HFFc6 (cell line): ENCODE measurements at places on chromosomes 4 and X. TPM values are rescaled to one million over a fixed set of nuclear protein-coding genes. Genes with fewer than 3 reads are reported as not detected.

The MAB21L2 gene
- total RNA-seq = not detected in 3 replicates

The TCEAL5 gene
- total RNA-seq = not detected in 3 replicates

The ETNPPL gene
- not detected in 3 replicates for total RNA-seq

The SPANXC gene
- 76.3 TPM in 1 of 3 replicates, not detected in the others for total RNA-seq

The SEL1L3 gene
- total RNA-seq = 29.3 to 33.8 TPM (median 31.7 TPM) in 3 replicates

The ESX1 gene
- not detected in 2 replicates for total RNA-seq

The CXCL10 gene
- total RNA-seq = not detected in 3 replicates

- DNase-seq = no peak
Measured at GRCh38 chr4:126446917-126447316, 1132.2 kb downstream of the FAT4 start.

DNA sequence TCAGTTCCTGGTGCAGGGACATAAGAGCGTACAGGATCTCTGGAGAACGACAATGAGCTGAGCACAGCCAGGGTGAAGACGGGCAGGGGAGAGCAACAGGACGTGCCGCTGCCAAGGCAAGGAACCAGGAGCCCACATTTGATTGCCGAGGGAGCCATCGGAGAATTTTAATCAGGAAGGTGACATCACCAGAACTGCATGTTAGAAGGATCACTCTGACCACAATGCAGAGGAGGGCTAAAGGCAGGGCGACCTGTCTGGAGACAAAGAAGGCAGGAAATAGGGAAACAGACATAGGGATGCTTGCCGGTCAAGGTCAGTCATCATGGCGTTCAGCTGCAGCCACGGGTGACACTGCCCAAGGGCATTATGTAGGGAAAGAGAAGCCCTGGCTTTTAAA lies 81.4 kb downstream of the RBM47 start:
- DNase-seq = peak; percentile 40

DNA sequence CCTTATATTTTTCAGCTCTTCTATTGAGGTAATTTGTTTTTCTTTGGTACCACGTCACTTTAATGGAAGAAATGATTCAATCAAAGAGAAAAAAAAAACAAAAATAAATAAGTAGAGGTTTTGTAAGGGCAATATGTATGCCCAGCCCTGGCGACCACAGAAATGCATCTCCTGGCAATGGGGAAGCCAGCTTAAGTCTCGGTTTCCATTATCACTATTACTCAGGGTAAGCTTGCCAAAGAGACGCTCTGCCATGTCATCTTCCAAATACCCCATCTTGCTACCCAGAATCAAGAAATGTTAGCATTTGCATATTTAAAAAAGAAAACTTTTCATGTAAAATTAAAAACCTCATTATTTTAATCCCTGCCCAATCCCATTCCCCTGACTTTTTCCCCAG lies 68.8 kb downstream of the FAM47C start:
- DNase-seq = no peak

DNA sequence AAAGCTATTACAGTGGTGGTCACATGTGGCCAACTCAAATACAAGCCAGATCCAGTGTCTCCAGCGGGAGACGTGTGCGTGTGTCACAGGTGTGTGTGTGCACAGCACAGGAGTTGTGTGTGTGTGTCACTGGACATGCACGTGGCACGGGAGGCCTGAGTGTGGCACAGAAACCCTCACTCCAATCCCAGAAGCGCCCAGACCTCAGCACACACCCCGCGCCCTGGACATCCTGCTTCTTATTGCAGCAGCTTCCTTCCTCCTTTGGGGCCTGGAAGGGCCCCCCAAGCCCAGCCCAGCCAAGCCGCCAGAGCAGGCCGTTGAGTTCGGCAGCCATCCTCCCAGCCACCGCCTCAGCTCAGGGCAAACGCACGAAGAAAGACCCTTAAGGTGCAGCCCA lies 37.9 kb downstream of the ACOX3 start:
- DNase-seq = no peak

DNA sequence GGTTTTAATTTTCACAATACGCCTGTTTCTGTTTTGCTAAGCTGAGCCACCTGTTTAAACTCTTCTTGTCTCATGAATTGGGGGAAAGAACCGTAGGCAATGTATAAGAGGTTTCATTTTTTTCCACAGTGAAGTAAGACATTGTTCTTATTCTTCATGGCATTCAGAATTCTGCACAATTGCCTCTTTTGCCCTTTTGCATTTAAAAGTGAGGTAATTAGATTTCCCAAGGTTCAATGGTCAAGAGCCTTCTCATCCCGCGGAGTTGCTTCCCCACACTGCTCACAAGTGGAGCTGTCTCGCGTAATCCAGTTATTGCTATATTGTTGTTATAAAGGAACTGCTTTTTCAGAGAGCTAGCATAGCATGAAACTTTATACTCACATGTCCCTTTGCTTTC lies 90.9 kb upstream of the SPRY1 start:
- DNase-seq = no peak

- DNase-seq = no peak
Measured at GRCh38 chr4:3407930-3408792, 33.6 kb upstream of the HGFAC start.

- DNase-seq = no peak
Measured at GRCh38 chrX:132214518-132214917, 4.7 kb downstream of the RAP2C start.

GRCh38 chrX:19793471-19793870 lies 93.9 kb downstream of the SH3KBP1 start:
- DNase-seq = no peak

DNA sequence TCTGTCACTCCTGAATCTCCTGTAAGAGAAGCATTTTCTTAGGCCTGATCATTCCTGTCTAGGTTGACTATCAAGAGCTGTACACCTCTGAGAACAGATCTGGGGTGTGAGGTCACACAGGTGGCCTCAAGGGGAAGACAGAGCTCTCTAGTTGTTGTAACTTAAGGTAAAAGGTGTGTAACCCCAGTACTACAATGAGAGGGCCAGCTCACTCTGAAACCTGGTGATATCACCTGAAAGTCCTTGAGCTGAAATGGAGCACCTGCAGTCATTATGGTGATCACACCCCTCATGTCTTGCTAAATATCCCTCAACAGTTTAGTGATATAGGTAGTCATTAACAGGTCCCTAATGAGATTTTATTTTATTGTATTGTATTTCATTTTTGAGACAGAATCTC lies 8.8 kb upstream of the FAM9C start:
- no peak for DNase-seq

DNA sequence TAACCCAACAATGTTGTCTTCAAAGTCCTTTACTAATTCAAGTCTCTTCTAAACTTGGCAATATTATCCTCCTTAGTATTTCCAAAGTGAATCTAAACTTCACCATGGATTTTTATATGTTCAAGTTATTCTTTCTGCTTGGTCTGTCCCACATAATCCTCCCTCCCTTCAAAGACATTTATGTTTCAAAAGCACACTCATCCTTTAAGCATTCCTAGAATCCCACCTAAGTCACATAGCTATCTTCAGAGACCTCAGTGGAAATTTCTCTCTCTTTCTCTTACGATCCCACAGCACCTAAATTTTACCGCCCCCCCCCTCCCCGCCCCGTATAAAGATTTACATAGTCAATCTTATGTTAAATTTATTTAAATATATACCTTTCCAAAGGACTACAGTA lies 314.9 kb upstream of the GRIA3 start:
- DNase-seq = no peak

GRCh38 chr4:35342833-35343232 lies 901.5 kb downstream of the ARAP2 start:
- DNase-seq = no peak

- peak; percentile 9 for DNase-seq
Measured at GRCh38 chrX:12825801-12826200, 34.6 kb downstream of the PRPS2 start.
